ENCODE measurements at places on chromosomes 3 and 15.

DNA sequence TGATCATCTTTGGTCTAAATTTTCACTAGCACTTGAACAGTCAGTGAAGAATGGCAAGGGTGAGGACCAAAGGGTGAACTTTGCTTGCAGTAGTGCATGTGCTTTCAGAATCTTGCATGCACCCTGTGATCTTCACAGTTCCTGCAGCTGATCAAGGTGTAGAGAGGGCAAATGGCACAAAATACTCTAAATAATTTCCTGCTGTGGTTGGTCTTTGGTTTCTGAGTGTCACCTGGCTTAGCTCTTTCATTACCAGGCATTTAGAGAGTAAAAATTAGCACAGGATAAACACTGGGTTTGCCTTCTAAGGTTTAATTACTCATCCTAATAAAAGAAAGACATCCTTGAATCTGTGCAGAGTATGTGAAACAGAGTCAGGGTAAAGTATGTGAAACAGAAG, 11.4 kb downstream of the TIPARP start:
- no peak for DNase-seq

DNA sequence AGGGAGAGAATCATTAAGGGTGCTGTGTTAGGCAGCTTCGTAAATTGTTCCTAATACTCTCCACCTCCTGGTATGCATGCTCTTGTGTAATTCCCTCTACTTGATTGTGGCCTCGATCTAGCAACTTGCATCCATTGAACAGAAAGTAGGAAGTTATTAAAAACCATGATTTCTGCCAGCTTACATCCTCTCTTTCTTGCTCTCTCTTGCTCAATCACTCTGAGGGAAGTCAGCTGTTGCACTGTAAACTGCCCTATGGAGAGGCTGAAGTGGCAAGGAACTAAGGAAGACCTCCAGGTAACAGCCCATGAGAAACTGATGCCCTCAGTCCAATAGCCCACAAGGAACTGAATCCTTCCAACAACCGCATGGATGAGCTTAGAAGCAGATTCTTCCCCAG, 92.6 kb downstream of the ERC2 start:
- no peak for DNase-seq

DNA sequence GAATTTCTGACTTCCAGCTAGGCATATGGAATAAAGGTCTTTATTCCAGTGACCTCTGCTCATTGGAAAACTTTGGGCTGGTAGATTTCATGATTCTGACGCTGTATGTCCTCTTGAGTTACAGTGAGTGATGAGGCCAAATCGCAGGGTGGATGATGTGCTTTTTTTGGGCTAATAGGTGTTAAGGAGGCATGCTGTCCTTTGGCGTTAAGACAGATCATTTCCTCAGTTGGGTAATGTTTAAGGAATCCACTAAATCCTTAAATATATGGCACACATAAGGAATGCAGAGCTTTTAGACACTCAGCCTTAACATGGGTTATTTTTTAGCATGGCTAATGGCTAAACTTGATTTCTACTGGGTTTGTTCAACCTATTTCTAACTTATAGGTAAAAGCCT, 87.9 kb downstream of the LPP start:
- no peak for DNase-seq

DNA sequence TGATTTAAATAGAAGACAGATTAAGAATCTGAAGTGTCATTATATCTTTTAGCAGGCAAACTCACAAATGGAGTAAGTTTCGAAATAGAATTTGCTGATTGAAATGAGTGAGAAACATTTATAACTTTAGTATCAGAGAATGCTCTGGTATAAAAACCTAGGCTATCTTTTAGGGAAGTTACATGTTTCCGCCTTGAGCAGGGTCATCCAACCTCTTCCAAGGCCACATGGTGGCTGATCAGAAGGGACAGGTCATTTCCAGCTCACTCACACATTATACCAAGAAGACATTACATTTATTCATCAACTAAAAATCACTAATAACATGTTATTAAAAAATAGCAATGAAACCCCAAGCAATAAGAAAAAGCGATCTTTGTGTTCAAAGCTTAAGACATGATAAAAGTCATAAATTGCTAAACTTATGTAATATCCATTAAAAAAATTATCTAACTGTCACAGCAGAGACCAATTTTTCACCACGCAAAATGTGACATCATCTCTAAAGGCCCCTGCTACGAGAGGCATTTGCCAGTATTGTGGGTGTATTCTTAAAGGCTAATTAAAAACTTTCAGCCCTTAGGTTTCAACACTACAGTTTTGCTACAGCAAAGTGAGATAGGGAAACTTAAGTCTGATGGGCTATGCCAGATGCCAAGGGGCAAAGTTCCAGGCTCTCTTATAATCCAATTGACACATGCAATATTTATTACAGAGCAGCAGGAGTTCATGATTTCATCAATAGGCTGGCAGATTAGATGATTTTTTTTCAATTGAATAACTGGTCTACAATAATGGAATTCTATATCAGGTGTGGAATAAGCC, 240.4 kb upstream of the TBL1XR1 start:
- DNase-seq = no peak

GRCh38 chr15:101702077-101702476, 22.2 kb downstream of the TARS3 start:
- no peak for DNase-seq
